ENCODE measurements at places on chromosomes 11 and 22. TPM values are rescaled to one million over a fixed set of nuclear protein-coding genes. Genes with fewer than 3 reads are reported as not detected.
A peak's percentile ranks its signal among the peaks of the same experiment; 100 is the strongest.

MS4A3 gene
- total RNA-seq: not detected

SCGB1A1 gene
- total RNA-seq: not detected

ANKK1 gene
- not detected for total RNA-seq

LDHAL6A gene
- total RNA-seq: not detected

GRCh38 chr11:18958221-18958910 is 19.2 kb upstream of the MRGPRX1 start:
- H3K27me3 ChIP-seq: peaks cover 23% of the 10 kb centered on the region
- no peak overlapping the region for H3K27ac ChIP-seq
- no peaks in the 10 kb centered on the region for H3K4me1 ChIP-seq
- H3K4me3 ChIP-seq: no peak overlapping the region

DNA sequence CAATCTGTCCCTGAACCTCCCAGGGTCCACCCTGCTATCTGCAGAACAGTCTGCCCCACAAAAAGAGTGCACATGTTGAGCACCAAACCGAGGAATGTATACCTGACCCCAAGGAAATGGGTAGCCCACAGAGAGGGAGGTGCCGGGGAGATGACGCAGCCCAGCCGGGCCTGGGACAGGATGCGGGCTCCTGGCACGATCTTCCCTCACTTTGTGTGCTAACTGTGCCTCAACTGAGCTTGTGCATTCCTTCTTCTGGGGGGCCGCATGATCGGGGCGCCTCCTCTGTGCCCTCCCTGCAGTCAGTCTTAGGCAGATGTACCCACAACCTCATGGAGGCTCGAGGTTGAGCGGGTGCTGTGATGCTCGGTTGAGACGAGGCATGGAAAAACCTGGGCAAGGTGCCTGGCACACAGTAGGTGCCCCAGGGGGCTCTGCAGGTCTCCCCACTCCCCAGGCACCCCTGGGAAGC is 2.4 kb downstream of the GAS2L1 start:
- H3K27ac ChIP-seq: peak overlapping the region; percentile 63
- H3K27me3 ChIP-seq: peaks cover 3% of the 10 kb centered on the region
- H3K36me3 ChIP-seq: peaks cover 7% of the 10 kb centered on the region
- H3K4me1 ChIP-seq: peaks cover 40% of the 10 kb centered on the region

- H3K36me3 ChIP-seq: no peaks in the 10 kb centered on the region
- no peak for DNase-seq
- peaks cover 5% of the 10 kb centered on the region for H3K4me1 ChIP-seq
- H3K27me3 ChIP-seq: peaks cover 69% of the 10 kb centered on the region
- no peak overlapping the region for H3K27ac ChIP-seq
These were observed 9.8 kb upstream of the FAM111B start for GRCh38 chr11:59097113-59097708.

DNA sequence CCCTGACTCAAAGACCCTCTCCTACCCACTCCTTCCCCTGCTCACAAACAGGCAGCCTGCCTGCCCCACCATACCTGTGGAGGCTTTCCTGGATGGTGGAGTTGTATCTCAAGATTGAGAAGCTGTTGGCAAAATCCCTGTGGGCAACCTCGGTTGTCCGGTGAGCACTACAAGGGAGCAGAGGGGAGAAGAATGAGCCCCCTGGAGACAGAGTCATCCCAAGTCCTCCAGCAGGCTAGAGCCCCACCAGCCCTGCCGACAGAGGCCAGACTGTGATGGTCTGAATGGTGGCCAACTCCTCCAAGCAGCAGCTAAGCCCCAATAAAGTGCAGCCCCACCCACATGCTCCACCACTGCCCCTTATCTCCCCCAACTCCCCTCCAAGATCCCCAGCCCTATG is 17.5 kb downstream of the TMPRSS13 start:
- no peak for DNase-seq
- H3K27me3 ChIP-seq: peaks cover 25% of the 10 kb centered on the region
- H3K27ac ChIP-seq: no peak overlapping the region
- peaks cover 11% of the 10 kb centered on the region for H3K4me1 ChIP-seq

DNA sequence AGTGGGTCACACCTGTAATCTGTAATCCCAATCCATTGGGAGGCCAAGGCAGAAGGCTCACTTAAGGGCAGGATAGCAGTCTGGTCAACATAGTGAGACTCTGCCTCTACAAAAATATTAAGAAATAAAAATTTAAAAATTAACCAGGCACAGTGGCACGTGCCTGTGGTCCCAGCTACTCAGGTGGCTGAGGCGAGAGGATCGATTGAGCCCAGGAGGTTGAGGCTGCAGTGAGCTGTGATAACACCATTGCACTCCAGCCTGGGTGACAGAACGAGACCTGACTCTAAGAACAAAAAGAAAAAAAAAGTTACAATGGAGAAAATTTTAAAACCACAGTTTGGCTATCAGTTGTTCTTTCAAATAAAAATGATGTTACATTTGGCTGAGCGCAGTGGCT is 13.4 kb upstream of the SYNGR1 start:
- no peaks in the 10 kb centered on the region for H3K27me3 ChIP-seq
- H3K27ac ChIP-seq: no peak overlapping the region
- H3K4me1 ChIP-seq: peaks cover 6% of the 10 kb centered on the region
- H3K36me3 ChIP-seq: no peaks in the 10 kb centered on the region
- H3K4me3 ChIP-seq: no peak overlapping the region
